ENCODE measurements at places on chromosomes 4 and X.

DNA sequence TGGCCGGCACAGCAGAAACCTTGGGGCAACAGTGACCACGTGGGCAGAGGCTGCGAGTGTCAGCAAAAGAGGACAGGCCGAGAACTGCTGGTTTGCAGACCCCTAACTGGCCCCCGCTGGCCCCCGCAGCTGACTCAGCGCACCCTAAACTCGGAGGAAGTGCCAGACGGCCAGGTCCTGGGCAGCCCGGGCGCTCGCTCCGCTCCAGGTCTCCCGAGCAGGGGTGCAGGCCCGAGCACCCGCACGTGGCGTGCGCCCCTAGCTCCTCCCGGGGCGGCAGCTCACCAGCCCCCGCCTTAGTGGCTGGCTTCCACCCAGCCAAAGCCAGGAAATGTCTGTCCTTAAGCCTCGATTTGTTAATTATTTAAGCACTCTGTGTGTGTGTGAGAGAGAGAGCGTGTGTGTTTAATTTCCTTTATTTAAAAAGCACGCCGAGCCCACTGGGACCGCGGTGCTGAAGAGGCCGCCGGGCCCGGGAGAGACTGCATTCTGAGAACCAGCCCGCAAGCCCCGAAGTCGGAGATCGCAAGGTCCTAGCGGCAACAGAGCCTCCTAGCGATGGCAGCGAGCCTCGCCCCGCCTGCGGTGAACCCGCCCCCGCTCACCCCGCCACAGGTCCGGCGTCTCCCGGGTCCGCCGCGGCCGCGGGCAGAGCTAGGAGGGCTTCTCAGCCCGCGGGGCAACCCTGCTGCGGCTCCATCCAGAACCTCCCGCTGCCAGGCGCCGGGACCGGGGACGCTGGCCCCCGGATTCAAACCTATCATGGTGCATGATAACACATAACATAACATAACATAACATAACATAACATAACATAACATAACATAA is 45.9 kb upstream of the CDKN2AIP start:
- peak; percentile 93 for DNase-seq

- no peak for DNase-seq
Measured at GRCh38 chr4:121472937-121473721, 92.3 kb upstream of the QRFPR start.

- no peak for DNase-seq
Measured at GRCh38 chrX:130702867-130703707, 199.9 kb downstream of the ENOX2 start.

DNA sequence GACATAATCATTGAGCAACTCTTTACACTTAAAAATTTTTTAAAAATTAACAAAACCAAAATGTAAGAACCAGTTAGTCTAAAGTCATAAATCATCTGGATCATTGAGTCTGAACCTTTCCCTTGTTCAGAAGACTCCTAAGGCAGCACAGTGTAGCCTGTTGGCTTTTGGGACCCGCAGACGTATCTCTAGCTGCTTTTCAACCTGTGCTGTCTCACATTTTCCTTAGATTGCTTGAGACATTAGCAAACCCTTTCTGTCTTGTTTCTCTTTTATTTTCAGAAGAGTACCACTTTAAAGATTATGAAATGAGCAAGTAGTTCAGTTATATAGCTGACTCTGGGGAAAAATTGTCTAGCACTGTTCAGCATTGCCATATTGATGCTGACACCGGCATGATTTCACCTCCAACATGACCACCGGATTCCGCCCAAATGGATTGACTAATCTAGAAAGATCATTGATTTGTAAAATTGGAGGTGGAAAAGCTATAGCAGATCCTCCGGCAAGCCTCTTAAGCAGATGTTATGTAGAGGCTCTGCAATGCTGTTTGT is 8.9 kb downstream of the TCEANC start:
- DNase-seq, result no peak

DNA sequence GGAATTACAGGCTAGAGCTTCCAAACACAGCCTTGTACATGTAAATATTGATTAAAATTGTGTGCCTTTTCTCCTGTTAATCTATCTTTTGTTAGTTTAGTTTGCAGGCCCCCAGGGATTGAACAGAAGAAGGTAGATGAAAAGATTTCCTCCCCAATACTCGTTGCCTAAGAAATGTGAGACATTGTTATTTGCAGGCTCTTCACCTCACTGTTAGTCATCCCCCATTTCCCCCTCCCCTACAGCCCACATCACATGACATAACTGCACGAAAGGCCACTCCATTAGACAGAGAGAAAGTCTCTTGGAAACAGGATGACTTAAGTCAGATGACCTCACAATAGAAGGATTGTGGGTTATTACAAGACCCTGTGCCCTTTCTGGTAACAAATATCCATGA is 13.3 kb upstream of the MID1 start:
- DNase-seq, result peak; percentile 24

DNA sequence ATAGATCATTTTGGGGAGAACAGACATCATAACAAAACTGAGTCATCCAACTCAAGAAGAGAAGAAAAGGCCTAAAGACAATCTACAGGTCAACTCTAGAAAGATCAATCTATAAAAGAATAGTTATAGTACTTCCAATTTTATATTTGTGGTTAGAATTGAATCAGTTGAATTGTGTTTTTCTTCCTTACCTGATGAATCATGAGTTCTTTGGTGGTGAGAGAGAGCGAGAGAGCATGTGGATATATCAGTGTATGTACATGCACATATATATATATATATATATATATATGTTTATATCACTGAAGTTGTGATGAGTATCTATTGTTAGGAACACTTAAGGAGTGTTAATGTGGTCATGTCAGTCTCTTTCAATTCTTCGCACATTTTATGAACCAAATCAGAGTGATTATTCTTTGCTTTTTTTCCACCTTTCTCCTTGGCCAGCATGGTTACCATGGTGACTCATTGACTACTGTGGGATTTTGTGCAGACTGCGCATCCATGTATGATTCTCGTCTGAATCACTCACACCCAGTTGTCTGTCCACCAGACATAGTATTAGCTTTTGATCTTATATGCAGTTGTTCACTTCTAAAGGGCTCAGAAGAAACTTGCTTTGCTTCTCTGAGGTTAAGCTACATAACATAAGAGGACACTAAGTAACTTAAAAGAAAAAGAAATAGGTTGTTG is 90.4 kb upstream of the RAB40AL start:
- DNase-seq, result no peak

GRCh38 chr4:20504146-20504545 is 196.1 kb upstream of the PACRGL start:
- no peak for DNase-seq
